Activated T-helper 1 cell treated with anti-CD3 and anti-CD28 coated beads, Interleukin-12 subunit alpha, Interleukin-12 subunit beta, Interleukin-2, Interleukin-4 antibody, amounts not matched to agents 30 ng/mL and 10 ng/mL and 1 ng/mL, durations not matched to agents 14 hours and 24 hours and 36 hours (primary cell): ENCODE measurements at places on chromosomes 4 and X. TPM values are rescaled to one million over a fixed set of nuclear protein-coding genes. Genes with fewer than 3 reads are reported as not detected.

- DNase-seq = no peak
- H3K4me3 ChIP-seq = peak within 1 kb of the TSS; percentile 15
- H3K4me1 ChIP-seq = peaks cover 17% of the 10 kb centered on the region
- no peaks in the 10 kb centered on the region for H3K27me3 ChIP-seq
Measured at GRCh38 chr4:153204247-153204671, at the start of gene TRIM2. Gene TRIM2 (plus strand): TSS chr4:153204443. CDS start chr4:153204531, 88 bp downstream.

DNA sequence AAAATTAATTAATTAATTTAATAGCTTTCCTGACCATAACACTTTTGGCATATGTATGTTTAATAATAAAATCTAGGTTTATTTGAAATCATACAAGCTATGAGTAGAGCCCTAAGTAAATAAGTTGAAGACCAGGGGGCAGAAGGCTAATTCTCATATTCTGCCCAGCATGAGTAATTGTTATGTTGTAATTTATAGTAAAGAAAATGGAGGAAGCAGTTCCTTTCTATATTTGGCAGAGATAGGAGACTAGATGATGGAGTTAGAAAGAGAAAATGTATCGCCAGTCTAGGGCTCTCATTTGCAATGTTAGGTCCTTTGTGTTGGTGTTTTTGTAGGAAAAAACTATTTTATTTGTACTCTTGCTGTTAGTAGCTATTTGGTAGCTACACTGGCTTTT, 89.1 kb downstream of the FNIP2 start:
- no peak for DNase-seq

BCORL1 gene
- total RNA-seq = 8.8 and 9.3 TPM in 2 replicates

GLRB gene
- not detected in 2 replicates for total RNA-seq

FAM156B gene
- 18.6 and 24.1 TPM in 2 replicates for total RNA-seq
